Activated CD4-positive, alpha-beta memory T cell treated with anti-CD3 and anti-CD28 coated beads for 36 hours (primary cell): ENCODE measurements at places on chromosomes 4 and X. TPM values are rescaled to one million over a fixed set of nuclear protein-coding genes. Genes with fewer than 3 reads are reported as not detected.

- H3K27me3 ChIP-seq, result no peaks in the 10 kb centered on the region
- H3K36me3 ChIP-seq, result peaks cover 21% of the 10 kb centered on the region
- H3K4me3 ChIP-seq, result no peak overlapping the region
- no peak overlapping the region for H3K27ac ChIP-seq
- no peaks in the 10 kb centered on the region for H3K4me1 ChIP-seq
- DNase-seq, result no peak
These were observed 24.9 kb downstream of the CEP135 start for GRCh38 chr4:55973650-55974049.

DNA sequence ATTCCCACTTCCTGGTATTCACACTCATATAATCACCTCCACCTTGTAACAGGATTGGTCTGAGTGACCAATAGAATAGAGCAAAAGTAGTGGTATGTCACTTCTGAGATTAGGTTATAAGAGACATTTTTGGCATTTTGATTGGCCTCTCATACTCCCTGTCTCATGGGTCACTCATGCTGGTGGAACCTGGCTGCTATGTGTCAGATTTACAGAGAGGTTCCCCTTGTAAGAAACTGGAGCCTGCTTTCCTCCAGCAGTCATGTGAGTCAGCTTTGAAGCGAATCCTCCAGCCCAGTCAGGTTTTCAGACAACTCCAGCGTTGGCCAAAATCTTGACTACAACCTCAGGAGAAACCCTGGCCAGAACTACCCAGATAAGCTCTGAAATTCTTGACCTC, 2.6 kb upstream of the OTUD4 start:
- no peaks in the 10 kb centered on the region for H3K27me3 ChIP-seq
- no peak overlapping the region for H3K27ac ChIP-seq
- no peak for DNase-seq
- H3K4me1 ChIP-seq, result peaks cover 15% of the 10 kb centered on the region
- H3K4me3 ChIP-seq, result no peak overlapping the region

DNA sequence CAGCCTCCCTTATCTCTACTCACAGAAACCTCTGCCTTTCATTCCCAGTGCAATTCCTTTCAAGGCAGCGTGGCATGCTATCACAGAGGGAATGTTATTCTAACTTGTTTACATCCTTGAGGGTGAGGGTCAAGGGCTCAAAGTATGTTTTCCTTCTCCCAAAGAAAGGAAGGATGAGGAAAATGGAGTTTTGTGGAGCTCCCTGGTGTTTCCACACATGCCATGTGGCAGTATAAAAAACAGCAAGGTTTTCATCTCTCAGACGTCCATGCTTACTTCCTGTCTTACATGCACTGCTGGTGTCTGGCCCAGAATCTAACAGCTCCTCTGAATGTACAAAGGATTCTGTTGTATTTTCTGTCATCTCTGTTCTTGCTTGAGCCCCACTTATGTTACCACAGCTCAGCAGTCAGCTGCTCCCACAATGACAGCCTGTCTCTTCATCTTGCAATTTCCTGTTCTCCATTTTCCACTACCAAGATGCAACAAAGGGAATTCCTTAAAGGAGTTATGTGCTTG, 128.0 kb downstream of the SNCA start:
- H3K4me1 ChIP-seq, result no peaks in the 10 kb centered on the region
- H3K27me3 ChIP-seq, result no peaks in the 10 kb centered on the region
- DNase-seq, result no peak

DNA sequence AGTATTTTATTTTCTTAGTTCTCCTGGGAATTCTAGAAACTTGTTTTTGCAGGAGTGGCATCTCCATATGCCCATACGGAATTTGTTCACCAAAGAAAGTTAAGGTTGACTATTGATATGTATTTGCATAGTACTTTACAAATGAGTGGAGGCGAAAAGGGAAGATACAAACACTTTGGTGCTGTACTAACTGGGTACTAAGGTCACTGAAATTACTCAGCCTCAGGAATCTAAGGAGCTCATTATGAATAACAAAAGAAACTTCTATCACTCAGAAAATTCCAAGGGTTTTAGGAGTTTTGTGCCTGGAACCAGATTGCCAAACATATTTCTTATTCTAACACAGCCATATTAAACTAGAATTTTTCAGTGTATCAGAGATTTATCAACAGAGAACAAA, 27.4 kb upstream of the TMPRSS11B start:
- H3K4me3 ChIP-seq, result no peak overlapping the region
- H3K4me1 ChIP-seq, result peaks cover 4% of the 10 kb centered on the region
- DNase-seq, result no peak
- peaks cover 1% of the 10 kb centered on the region for H3K27me3 ChIP-seq
- no peak overlapping the region for H3K27ac ChIP-seq

DNA sequence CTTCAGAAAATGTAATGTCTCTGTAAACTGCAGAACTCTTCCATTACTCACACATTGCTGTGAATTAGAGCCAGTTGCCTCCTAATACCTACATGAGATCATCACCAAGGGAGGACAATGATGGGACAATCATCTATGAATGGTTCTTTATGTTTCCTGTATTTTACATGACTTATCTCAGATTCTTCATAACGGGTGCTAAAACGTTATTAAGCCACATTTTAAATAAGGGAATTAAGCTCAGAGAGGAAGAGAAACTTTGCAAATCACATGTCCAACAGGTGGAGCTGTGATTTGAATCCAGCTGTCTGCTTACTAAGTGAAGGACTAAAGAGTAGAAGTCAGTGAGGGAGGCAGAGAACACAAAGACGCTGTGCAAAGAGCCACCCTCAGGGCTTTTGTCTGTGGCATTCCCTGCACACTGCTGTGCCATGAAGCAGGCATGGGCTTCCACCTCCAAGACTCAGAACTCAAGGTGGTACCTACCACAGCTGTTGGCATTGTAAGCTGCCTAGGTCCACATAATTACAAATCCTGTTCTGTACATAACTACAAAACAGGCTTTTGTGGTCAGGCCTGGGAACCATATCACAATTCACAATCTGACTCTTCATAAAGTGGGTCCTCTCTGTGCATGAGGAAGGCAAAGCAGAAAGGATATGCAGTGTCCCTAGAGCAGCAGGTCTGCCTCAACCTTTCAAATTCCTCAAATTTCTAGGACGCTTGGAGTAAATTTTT, 12.8 kb downstream of the TBC1D9 start:
- no peak overlapping the region for H3K27ac ChIP-seq
- no peak overlapping the region for H3K4me3 ChIP-seq
- H3K36me3 ChIP-seq, result no peaks in the 10 kb centered on the region
- DNase-seq, result no peak
- H3K4me1 ChIP-seq, result peaks cover 2% of the 10 kb centered on the region

DNA sequence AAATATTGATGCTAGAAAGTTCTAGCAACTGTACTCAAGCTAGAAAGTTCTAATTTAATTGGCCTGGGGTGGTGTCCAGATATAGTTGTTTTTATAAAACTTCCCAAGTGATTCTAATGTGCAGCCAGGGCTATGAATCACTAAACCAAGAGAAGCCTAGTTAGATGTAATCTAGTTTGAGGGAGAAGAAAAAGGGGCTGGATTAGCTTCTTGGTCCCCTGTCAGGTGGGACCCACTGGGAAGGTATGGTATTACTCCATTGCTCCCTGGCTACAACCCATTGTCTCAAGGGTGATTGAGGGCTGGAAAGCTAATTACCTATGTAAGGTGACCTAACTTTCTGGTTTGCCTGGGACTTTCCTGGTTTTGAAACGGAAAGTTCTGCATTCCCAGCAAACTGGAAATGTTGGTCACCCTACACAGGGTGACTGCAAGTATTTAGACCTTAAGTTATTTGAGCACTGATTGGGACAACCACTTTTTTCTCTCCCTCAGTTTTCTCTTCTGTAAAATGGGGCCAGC, 23.9 kb upstream of the MSN start:
- H3K36me3 ChIP-seq, result no peaks in the 10 kb centered on the region
- no peak for DNase-seq
- no peaks in the 10 kb centered on the region for H3K27me3 ChIP-seq
- H3K27ac ChIP-seq, result no peak overlapping the region

GRCh38 chr4:144740316-144740715, 94.4 kb downstream of the HHIP start:
- DNase-seq, result no peak
- no peaks in the 10 kb centered on the region for H3K27me3 ChIP-seq
- H3K36me3 ChIP-seq, result no peaks in the 10 kb centered on the region
- H3K4me3 ChIP-seq, result no peak overlapping the region
- H3K27ac ChIP-seq, result no peak overlapping the region

The NXF2B gene
- total RNA-seq, result not detected

The HMGB3 gene
- 40.7 TPM for total RNA-seq

The RXFP1 gene
- total RNA-seq, result not detected

The PRDM8 gene
- 3.0 TPM for total RNA-seq
